ENCODE measurements at places on chromosomes 7 and 10.

GRCh38 chr10:120516426-120516825 lies 59.4 kb downstream of the PLPP4 start:
- DNase-seq = no peak

- no peak for DNase-seq
Measured at GRCh38 chr10:27457966-27458365, 46.1 kb upstream of the RAB18 start.

GRCh38 chr10:112006407-112006806 lies 177.2 kb downstream of the GPAM start:
- no peak for DNase-seq

GRCh38 chr7:152667958-152668357 lies 8.0 kb downstream of the XRCC2 start:
- DNase-seq = no peak

DNA sequence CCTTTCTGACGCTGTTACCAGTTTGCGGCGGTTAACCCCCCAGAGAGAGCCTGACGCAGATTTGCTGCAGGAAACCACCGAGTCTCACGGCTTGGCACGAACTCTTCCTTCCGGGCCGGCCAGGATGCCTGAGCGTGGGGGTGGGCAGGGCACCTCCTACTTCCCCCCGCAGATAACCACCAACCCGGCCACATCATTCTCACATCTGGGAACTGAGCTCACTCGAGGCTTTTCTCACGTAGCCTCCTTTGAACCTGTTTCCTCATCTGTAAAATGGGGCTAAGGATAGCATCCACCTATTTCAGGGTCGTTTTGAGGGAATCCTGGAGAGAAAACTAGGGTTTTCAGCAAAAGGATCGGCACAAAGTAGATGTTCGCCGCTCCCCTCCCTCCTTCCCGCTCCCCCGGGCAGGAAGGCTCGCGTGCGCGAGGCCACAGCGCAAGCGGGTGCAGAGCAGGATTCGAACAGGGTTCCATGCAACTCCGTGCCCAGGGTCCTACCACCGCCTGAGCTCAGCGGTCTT lies 23.6 kb downstream of the DDIT4 start:
- peak; percentile 98 for DNase-seq

DNA sequence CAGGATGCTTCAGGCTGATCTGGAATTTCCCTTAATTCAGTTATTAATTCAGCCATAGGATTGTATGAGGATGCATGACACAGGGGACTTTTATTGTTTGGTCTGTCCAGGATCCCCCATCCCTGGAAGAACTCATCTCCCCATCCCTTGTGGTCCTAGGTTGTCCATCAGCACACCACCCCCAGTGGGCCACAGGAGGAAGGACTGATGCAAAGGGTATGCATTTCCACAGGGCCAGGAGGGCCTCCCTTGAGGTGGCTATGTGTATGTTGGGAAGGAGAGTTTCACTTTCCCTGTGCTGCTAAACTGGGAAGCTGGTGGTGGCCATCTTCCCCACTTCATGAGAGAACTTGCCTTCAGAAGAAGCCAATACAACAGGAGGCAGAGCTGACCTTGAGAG lies 44.6 kb upstream of the GRB10 start:
- no peak for DNase-seq

- no peak for DNase-seq
Measured at GRCh38 chr10:102291221-102291905, 46.0 kb downstream of the GBF1 start.

GRCh38 chr7:30815951-30816644 lies 44.9 kb downstream of the MINDY4 start:
- DNase-seq = no peak

DNA sequence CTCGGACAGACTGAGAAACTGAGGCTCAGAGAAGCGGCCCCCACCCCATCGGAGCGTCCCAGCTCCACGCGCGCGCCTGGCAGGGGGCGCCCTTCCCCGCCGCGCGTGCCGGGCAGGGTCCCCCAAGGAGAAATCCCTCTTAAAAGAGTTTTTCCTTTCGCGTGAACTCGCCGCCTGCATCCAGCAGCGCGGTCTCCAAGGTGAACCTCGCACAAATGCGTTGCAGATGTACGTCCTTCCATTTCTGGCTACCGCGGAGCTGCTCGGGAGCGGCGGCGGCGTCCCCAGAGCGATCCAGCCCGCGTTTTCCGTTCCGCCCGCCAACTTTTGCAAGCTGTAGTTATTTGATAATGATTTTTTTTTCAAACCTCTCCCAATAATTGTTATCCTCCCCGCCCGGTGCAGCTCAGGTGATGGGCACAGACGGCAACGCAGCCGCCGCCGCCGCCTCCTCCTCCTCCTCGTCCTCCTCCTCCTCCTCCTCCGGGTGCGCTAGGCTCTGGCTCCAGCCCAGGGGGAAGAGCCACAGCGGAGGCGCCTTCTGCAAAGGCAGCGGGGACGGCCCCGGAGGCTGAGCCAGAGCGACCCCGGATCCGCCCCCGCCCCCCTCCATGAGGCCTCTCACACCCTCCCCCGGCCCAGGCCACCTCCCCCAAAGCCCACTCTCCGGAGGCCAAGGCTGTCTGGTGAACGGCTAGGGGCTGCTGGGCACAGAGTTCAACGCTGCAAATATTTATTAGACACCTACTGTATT lies 74.0 kb upstream of the CUX1 start:
- DNase-seq = peak; percentile 45

Data from T-helper 22 cell (primary cell).